Stimulated activated CD4-positive, alpha-beta T cell treated with anti-CD3 and anti-CD28 coated beads, Interleukin-12 subunit alpha, Interleukin-12 subunit beta, amount 100 ng/mL, for 24 hours (primary cell): ENCODE measurements at places on chromosomes 12 and 14.

DNA sequence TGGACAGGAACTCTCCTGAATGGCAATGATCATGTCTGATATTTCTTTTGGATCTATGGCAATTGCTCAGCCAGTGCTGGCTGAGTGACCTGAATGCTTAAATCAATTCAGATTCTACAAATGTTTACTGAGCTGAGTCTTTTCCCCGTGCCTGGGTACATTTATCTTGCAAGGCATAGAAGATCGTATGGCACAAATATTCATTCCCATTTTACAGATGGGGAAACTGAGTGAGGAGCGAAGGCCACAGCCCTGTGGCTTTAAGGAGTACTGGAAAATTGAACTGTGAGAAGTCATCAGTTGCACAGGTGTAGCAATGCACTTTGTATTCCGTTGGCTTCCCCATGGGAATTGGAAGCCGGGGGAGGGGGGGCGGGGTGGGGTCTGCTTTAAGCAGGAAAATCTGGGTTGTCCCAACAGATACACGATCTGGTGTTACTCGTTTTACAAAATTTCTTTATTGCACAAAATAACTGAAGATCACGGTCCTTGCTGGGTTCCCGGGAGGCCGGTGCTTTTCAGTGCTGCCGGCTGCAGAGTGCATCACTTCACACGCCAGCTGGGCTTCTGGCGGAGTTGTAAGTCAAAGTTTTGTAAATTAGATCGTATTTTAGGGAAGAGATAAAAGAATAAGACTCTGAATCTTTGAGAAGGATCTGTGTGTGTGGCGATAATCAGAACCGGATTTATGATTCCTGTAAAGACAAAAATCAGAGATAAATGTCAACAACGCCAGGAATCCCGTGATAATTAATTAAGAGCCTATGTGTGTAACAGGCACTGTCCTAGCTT, 75.0 kb upstream of the MAP1LC3B2 start:
- DNase-seq: no peak

GRCh38 chr12:52020539-52021336, 14.0 kb downstream of the TAMALIN start:
- no peak for DNase-seq

- DNase-seq: no peak
These were observed 525.0 kb downstream of the ALG10 start for GRCh38 chr12:34547276-34547675.

DNA sequence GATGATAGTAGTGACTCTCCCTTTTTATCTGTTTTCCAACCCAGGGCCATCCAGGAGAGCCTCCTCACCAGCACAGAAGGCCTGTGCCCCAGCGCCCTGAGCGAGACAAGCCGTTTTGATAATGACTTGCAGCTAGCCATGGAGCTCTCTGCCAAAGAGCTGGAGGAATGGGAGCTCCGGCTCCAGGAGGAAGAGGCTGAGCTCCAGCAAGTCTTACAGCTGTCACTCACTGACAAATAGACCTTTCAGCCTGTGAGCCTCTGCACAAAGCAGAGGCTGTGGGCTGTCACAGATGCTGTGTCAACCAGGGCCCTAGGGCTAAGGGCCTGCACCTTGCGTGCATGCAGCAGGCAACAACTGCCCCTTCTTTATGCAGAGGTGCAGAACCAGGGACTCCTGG, 11.0 kb downstream of the C12orf76 start:
- no peak for DNase-seq

- DNase-seq: no peak
These were observed 274.1 kb downstream of the PCNX1 start for GRCh38 chr14:71181215-71182003.

GRCh38 chr14:58639842-58640484, 2.2 kb downstream of the DACT1 start:
- no peak for DNase-seq

GRCh38 chr14:21317398-21317797, 37.5 kb downstream of the RPGRIP1 start:
- DNase-seq: no peak

- DNase-seq: no peak
These were observed 137.1 kb downstream of the DUSP6 start for GRCh38 chr12:89215196-89215595.

- DNase-seq: no peak
These were observed 266.4 kb downstream of the AKAP6 start for GRCh38 chr14:32595497-32595896.

DNA sequence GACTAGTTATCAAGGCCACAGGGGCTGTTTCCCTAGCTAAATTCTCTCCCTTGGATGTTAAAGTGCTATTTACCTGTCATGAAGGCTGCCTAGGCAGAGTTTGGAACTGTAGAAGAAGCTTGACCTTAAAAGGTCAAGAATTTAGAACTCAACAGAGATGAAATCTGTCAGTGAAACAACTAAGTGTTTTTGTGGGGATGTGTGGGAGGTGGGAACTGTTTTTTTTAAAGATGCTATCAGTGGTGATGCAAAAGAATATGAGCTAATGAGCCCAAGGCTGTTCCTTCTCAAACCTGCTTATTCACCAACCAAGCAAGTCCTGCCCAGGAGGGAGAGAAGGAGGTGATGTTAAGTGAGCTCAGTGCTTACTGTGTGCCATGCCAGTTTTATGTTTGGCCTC, 40.8 kb upstream of the POC1B start:
- no peak for DNase-seq

GRCh38 chr12:103924761-103925641, 5.2 kb upstream of the HSP90B1 start:
- DNase-seq: no peak

DNA sequence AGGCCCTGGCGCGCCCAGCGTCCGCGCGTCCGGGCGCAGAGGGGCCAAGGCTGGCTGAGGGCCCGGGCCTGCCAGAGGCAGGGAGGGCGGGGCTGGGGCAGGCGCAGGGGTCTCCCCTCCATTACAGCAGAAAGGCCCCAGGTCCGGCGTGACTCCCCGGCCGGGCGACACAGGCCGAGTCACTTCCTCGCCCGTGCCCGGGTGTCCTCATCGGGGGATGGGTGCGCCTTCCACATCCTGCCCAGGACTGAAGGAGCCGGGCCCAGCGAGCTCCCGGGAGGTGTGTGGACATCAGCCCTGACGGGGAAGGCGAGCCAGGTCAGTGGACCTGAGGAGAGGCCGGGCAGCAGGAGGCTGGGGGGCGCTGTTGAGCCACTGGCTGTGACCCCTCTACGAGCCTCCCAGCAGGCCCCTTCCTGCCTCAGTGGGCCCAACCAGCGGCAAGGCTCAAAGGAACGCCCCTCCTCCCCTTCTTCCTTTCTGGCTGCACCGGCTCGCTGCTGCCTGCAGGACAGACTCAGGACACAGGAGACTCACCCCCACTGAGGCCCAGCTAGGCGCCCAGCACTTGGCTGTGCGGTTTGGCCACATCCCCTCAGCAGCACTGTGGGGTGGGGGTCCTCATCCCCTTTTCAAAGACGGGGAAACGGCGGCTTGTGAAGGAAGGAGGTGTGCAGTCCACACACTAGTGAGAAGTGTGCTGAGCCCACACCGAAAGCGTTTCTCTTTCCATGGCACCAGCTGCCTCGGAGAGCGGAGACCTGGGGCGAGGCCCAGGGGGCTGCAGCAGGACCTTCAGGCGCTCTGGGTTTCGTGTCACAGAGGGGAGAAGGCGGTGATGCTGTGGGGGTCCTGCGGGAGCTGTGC, 606 bp downstream of the TNFAIP2 start:
- DNase-seq: no peak

DNA sequence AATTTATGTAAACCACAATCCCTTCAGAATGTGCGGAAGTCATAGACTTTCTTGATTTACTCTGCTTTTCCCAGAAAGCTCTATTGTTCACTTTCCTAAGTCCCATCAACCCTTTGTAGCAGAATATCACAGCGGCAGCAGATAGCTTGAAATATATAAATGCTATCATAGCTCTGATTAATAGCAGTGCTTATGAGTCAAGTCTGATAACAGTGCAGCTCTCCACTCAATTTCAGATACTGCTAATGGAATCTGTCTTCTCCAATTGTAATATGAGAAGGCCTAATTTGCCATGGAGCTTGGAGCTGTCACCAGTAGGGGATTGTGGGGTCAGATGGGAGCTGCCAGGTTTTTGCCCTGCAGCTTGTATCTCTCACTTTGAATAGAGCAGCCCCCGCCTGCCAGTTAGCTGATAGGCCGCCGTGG, 10.9 kb downstream of the TMEM260 start:
- DNase-seq: no peak

DNA sequence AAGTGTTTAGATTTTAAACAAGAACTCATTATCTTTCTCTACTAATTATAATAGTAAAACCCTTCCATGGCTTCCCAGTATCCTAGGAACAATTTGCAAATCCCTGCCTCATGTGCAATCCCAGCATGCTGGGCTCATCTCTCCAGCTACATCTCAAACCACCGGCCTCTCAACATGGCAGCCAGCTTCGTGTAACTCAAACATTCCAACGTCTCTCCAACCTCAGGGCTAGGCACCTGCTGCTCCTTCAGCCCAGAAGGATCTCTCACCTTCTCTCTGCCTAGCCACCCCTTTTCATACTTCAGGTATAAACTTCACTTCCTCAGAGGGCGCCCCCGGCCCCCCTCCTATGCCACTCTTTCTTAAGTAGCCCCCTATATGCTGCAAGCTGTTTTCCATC, 7.2 kb downstream of the SART3 start:
- no peak for DNase-seq

DNA sequence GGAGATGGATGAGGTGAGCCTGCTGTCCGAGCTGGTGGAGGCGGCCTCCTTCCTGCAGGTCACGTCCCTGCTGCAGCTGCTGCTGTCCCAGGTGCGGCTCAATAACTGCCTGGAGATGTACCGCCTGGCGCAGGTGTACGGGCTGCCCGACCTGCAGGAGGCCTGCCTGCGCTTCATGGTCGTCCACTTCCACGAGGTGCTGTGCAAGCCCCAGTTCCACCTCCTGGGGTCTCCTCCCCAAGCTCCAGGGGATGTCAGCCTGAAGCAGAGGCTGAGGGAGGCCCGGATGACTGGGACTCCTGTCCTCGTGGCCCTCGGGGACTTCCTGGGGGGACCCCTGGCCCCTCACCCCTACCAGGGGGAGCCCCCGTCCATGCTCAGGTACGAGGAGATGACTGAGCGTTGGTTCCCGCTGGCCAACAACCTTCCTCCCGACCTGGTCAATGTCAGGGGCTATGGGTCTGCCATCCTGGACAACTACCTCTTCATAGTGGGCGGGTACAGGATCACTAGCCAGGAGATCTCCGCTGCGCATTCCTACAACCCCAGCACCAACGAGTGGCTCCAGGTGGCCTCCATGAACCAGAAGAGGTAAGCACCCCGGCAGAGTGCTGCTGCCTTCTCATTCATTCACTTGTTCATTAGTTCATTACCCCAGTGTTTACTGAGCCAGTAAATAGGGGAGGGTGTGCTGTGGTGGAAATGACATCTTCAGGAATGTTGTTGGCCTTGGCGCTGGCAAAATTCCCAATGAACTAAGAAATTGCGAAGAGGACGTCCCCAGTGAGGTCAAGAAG, 774 bp upstream of the MANSC4 start:
- DNase-seq: no peak

DNA sequence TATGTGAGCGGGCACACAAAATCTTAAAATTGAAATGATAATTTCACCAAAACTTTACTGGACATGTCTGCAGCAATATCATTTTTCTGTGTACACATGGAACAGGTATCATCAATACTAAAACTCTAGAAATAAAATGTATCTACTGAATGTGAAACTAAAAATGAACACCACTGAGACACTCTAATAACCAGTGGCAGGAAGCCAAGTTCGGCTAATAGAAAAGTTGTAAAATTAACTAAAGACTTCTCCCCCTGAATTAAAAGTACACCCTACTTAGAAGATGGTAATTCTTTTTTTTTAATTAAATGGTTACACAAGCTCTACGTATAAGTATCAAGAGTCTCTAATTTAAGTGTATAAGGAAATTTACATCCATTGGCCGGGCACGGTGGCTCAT, 227.2 kb downstream of the MED13L start:
- no peak for DNase-seq

DNA sequence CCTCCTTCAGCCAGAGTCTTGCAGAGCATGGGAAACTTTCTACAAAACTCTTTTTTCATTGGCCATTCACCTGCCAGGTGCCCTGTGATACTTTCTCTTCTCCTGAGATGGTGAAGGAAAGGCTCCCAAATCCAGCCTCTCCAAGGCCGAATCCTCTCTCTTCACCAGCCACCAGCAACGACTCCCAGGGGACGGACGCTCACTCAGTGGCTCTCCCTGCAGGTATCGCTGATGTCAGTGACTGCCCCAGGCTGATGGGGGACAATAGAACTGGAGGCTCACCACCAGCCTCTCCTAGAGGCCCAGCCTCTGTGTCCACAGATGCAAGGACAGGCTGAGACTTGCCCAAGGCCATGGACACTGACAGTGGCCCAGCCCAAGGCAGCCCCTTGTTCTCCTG, 204.1 kb downstream of the BCL11B start:
- DNase-seq: no peak

DNA sequence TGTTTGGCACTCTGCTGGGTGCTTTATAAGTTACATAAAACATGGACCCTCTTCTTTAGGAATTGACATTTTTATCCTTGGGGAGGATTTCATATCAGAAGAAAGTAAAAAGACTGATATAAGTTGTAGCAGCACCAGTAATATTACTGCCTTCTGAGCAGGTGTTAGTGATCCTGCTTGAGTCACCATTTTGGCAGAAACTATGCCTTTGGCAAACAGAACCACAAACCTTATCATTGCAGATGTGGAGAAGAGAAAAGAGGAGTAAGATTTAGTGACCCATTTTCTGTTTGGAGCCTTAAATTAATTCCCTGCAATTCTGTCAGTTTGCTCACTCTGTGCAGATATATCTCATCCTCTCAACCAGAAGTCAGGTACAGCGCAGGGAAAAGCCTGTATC, 23.0 kb downstream of the ZNF410 start:
- no peak for DNase-seq

DNA sequence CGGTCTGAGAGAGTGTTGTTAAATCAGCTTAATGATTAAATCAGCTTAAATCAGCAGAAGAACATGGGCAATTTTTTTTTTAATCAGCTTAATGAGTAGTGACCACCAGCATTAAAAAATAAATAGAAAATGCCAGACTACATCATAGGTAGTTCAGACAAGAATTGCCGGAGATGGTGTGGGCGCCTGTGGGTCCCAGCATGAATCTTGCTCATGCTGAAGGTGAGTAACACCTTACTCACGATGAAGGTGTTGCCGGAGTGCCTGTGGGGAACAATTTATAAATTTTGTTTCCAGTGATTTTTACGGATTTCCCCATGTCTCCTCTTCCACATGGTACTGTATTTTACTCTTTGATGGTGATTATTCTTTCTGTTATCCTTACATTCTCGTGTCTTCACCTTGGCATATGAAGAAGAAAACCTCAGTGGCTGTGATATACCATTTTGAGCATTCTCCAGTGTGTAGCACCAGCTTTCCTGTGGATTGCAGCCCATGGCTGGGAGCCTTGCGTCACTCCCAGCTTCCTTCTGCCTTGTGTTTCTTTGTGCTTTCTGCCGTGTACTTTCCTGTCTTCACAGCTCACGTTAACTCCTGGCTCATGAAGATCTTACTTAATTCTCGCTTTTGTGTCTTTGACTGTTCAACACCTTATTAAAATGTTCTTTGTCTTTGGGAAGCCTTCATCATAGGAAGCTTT, 4.7 kb downstream of the TDRD9 start:
- no peak for DNase-seq

GRCh38 chr12:132204063-132204792, 60.0 kb downstream of the NOC4L start:
- no peak for DNase-seq

GRCh38 chr12:89016970-89017778, 335.1 kb downstream of the DUSP6 start:
- no peak for DNase-seq
